ENCODE measurements at places on chromosomes 6 and 20. TPM values are rescaled to one million over a fixed set of nuclear protein-coding genes. Genes with fewer than 3 reads are reported as not detected.
A peak's percentile ranks its signal among the peaks of the same experiment; 100 is the strongest.

GRCh38 chr20:8803065-8803464, 265.8 kb upstream of the PLCB4 start:
- no peak for DNase-seq

DNA sequence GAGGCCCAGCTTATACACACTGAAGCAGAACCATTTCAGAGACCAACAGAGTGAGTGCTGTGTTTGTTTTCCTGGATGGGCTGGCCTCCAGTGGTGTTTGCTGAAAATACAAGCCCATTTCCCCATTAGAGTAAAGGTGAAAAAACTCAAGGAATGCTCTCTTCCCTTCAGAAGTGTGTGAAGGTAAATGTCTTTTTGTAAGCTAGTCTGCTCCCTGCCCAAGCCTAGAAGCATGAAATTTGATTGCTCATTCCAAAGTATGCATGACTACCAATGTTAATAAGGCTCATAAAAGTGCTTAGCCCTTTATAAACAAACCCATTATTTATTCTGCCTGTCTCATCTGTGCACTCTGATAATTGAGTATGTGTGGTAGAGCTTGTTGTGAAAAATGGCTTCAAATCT, 59.1 kb downstream of the ADGRF1 start:
- no peak for DNase-seq

GRCh38 chr20:41783423-41784208, 165.4 kb upstream of the CHD6 start:
- DNase-seq: no peak

GRCh38 chr20:9514461-9515213, at the start of gene LAMP5:
Gene LAMP5 (plus strand): TSS chr20:9514590. CDS start chr20:9514853, 263 bp downstream.
- DNase-seq: no peak

- no peak for DNase-seq
These were observed 166.9 kb downstream of the EDN1 start for GRCh38 chr6:12457094-12457493.

- DNase-seq: no peak
These were observed 100.7 kb upstream of the STMND1 start for GRCh38 chr6:17001188-17001587.

GRCh38 chr6:121595646-121596045, 160.2 kb downstream of the GJA1 start:
- no peak for DNase-seq

- DNase-seq: no peak
These were observed 77.3 kb upstream of the SLC35F1 start for GRCh38 chr6:117829594-117830319.

DNA sequence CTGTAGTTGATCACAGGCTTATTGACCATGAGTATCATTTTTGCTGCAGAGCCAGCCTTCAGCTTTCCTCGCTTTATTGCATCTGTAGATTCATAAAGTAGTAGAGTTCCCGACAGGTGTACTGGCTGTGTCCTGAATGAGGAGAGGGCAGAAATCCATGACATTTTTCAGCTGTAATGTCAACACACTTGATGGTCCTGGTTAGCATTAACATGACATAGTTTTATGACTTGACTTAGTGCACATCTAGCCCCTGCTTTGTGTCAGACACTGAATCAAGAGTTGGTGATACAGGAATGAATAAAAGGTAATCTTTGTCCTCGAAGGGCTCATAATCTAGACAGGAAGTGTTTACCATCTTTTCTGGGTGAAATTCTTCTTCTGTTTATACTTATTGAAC, 55.0 kb downstream of the AIG1 start:
- DNase-seq: no peak

- DNase-seq: no peak
These were observed 9.1 kb downstream of the ATP9A start for GRCh38 chr20:51758978-51759544.

- DNase-seq: no peak
These were observed 12.1 kb upstream of the PDE10A start for GRCh38 chr6:165675120-165675519.

DNA sequence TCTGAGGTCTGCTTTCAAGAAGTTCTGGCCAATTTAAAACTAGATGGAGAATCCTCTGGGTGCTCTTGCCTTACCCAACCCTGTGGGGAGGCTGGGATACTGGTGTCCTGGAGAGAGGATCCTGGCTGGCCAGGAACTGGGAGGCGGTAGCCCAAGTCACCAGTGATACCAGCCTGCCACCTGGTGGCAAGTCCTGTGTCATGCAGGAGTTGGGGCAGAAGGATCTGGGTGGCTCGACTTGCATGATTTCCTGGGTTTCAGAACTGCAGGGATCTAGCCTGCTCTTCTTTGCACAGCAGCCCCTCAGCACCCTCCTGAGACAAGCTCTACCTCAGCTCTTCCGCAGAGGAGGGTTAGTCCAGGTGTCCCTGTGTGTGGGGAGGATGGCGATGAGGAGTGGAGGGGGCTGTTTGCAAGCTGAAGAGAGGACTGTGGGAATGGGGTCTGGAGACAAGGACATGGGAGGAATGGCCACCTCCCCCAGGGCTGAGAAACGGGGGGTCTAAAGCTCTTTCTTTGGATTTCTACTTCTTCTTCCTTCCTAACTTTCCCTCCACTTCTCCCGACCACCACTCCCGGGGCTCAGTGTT, 4.2 kb downstream of the KCNK17 start:
- DNase-seq: peak; percentile 15

GRCh38 chr6:1279065-1279464, 32.8 kb upstream of the FOXQ1 start:
- no peak for DNase-seq

DNA sequence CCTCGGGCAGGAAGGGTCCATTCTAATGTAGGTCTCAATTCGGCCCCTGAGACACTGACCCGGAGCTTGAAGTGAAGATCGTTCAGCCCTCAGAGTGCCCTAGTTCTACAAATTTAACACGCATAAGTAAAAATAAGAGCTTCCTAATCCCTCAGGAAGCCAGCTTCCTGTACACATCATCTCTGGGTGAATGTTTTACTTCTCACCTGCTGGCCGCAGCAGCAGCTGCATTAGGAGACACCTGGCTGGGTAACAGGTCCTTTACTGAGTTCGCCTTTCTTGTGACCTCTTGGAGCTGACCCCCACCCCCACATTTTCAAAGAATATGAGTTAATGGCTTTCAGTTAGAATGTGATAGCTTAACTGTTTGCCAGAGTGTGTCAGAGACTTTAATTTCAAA, 165.0 kb downstream of the SMOC2 start:
- no peak for DNase-seq

DNA sequence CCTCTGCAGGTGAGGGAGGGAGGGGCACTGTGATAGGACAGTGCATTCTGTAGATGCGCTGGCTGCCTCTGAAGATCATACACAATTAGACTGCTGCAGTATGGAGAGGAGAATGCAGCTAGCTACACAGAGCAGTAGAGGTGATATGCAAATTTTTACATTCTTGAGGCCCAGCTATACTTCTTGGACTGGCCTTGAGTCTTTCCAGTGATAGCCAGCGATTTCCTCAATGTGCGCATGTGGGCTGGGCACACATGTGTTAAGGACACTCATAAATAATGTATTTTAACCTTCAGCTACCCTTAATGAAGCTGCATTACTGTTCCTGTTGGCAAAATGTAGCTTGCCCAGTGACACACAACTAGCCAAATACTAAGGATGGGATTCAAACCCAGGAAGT, 19.0 kb downstream of the TTPAL start:
- DNase-seq: no peak

- no peak for DNase-seq
These were observed 1.6 kb downstream of the TMEM244 start for GRCh38 chr6:129859524-129859923.

GRCh38 chr20:44523746-44524145, 1.9 kb upstream of the SERINC3 start:
- no peak for DNase-seq

- no peak for DNase-seq
These were observed 132.9 kb downstream of the PXDC1 start for GRCh38 chr6:3618642-3619041.

DNA sequence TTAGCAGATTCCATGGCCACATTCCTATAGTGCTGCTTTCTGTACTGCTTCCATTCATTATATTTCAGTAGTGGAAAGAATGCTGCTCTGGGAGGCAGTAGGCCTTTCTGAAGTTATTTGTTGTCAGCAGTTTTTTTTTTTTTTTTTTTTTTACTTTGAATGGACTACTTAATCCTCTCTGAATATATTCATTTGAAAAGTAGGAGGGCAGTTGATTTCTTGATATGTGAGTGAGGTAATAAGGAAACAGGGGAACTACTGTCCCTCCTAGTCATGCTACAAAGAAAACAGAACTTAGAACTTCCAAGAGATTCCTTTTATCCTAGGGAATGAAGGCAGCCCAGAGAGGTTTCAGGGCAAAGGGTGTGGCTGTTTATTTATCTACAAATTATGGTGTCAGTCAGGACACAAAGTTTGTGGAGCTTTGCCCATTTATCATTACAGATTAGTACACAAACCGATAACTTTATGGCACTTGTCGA, 155.9 kb downstream of the JARID2 start:
- no peak for DNase-seq

DNA sequence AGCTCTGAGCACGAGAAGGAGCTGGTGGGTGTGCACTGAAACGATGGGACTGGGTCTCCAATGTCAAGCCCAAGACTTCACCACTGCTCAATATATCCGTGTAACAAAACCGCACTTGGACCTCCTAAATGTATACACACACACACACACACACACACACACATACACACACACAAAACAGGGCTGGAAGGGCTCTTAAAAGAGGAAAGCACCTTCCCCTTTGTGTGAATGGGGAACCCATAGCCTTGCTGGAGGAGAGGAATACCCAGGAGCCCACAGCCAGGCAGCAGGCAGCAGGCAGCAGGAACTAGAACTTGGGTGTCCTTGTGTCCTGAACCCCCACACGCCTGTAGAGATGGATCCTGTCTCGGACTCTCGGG, 29.8 kb downstream of the TGM2 start:
- DNase-seq: no peak

- DNase-seq: no peak
These were observed 7.5 kb upstream of the BFSP1 start for GRCh38 chr20:17538517-17539170.

- no peak for DNase-seq
These were observed 20.0 kb upstream of the POU5F1 start for GRCh38 chr6:31190488-31190887.

DNA sequence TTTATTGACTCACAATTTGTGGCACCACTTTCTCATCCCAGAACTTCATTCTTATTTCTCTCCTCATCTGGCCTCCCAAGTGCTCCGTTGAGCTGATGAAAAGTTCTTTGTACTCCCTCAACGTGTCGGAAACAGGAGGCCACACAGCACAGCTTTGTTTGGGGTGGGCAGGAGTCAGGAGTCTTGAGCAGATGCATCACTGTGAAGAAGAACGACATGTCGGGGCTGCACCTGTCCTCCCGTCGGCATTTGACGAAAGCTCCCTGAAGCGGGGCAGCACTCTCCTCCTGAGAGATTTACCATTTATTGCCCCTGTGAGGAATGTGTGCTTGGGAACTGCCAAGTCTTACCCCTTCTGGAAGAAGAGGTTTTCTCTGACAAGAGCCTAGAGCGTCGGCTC, 28.1 kb downstream of the TAF8 start:
- DNase-seq: no peak

DNA sequence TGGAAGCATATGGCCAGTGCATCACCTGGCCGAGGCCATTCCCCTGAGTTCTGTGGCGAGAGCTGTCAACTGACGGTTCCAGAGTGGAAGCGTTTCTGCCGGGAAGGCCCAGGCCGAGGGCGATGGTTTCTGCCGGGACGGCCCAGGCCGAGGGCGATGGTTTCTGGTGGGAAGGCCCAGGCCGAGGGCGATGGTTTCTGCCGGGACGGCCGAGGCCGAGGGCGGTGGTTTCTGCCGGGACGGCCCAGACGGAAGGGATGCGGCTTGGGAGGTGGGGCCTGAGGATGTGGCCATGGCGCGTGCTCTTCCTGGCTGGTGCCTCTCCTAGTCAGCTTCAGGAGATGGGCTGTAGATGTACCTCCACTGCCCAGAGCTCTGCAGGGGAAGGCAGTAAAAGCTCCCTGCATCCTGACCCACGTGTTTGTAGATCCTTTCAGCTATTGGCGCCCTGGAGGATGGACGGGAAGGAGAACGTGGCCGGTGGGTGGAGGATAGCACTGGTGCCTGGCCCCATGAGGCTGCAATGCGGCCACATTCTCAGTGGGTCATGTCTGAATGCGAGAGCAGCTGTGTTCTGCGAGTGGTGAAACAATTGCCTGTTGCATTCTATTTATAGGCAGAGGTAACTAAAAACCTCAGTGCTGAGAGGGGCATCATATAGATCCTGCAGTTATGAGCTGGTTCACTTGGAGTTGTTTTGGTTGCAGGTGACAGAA, 12.8 kb downstream of the TPD52L2 start:
- DNase-seq: no peak

GRCh38 chr6:26193467-26194328, 106.5 kb downstream of the HFE start:
- no peak for DNase-seq

GRCh38 chr6:135089901-135090300, 35.3 kb upstream of the HBS1L start:
- DNase-seq: no peak

GRCh38 chr20:24658920-24659660, 189.7 kb downstream of the SYNDIG1 start:
- DNase-seq: no peak

- DNase-seq: no peak
These were observed 4.1 kb downstream of the FAM210B start for GRCh38 chr20:56362833-56363413.

GRCh38 chr6:71335544-71335943, 46.9 kb downstream of the OGFRL1 start:
- no peak for DNase-seq

GRCh38 chr6:151341476-151342195, 49.7 kb downstream of the ZBTB2 start:
- DNase-seq: no peak

Gene ABHD16B
- not detected for total RNA-seq

Gene DLL1
- total RNA-seq: 1.8 TPM

Gene RFX6
- not detected for total RNA-seq

Gene ABHD12
- total RNA-seq: 25.9 TPM

Gene TMEM244
- not detected for total RNA-seq

Gene TAAR6
- total RNA-seq: not detected

Gene GLP1R
- not detected for total RNA-seq

Gene PARD6B
- 0.13 TPM for total RNA-seq

Gene KHDC1L
- not detected for total RNA-seq

Gene C20orf204
- 1.9 TPM for total RNA-seq

Gene TRERF1
- 0.85 TPM for total RNA-seq

Gene FILIP1
- total RNA-seq: 10.5 TPM

Gene CAP2
- 15.8 TPM for total RNA-seq

Gene ZFP57
- total RNA-seq: not detected

Gene JPH2
- total RNA-seq: not detected

Gene MPIG6B
- not detected for total RNA-seq

Gene MLN
- total RNA-seq: not detected

Gene CRISP3
- not detected for total RNA-seq
